ENCODE measurements at places on chromosomes 5 and 9.

DNA sequence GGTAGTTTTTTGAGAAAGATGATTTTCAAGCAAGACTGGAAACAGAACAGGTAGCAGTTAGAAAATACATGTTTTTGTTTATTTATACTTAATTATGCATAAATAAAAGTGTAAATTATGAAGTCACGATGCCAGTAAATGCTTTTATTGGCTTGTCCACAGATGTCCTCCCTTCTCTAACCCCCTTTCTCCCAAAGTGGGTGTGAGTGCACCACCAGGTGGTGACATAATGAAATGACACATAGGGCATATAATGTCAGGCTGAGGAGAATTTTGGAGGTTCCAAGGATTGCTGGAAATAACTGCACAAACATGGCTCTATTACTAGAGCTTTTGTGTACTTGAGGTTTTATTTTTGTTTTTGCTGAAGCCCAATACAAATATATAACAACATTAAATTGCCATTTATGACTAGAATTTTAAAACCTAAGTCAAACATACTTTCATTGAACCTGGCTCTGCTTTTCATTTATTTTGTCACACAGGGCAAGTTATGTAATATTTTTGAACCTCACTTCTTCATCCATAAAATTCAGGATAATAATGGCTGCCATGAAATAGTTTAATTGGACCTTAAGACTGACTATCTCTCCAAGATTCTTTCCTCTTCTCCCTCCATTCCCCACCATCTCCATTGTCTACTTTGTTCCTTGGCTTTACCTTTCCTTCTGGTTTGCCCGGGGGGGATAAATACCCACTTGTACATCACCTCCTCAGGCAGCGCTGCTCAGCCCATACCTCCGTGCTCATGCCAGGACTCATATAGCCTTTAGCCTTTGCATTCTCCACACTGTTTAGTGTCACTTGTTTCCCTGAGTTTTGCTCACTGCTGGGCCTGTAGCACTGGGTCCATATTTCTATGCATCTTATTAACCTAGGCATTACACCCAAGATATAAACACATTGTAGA is 168.8 kb downstream of the PDE4D start:
- DNase-seq: peak; percentile 21

DNA sequence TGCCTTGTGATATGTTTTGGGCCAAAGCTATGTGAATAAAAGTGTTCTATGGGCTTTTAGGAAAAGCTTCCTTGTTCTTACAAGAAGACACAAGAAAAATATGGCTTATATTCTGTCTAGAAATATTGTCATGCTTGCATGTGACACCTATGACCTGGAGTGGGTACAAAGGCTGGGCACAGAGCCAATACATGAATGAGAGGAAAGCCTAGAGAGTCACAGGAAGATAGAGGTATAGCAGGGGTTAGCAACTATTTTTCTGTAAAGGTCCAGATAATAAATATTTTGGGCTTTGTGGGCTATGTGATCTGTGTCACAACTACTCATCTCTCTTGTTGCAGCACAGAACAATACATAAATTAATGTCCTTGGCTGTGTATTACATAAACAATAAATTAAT is 196.6 kb upstream of the CD180 start:
- no peak for DNase-seq

DNA sequence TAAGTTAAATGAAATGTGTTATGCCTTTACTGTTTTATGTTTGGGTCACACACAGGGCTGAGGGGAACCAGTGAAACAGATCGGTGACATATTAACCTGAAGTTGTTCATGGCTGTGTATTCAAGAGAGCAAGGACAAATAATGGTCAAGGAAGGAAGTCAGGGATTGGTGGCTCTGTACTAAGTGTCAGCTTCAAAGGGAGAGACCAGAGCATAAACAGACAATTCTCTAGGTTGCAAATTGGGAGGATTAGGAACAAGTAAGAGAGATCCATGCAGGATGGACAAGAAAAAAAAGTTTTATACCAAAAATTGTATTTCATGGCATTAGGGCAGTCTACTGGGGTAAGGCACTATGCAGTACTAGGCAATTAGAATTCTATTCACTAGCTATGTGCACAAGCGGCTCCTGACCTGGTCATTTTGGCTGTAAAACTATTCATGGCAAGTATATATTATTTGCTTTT is 156.3 kb downstream of the PLPPR1 start:
- DNase-seq: no peak

- DNase-seq: no peak
Observed at GRCh38 chr9:90799271-90799852, 2.3 kb upstream of the SYK start.

DNA sequence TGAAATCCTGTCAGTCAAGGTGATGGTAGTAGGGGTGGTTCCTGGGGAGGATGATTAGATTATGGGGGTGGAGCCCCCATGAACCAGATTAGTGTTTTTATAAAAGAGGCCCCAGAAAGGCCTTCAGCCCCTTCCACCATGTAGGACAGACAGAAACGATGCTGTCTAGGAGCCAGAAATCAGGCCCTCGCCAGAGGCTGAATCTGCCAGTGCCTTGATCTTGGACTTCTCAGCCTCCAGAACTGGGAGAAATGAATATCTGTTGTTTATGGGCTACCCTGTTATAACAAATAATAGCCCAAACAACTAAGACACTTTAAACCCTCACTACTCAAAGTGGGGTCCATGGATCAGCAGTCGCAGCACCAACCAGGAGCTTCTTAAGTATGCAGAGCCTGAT is 20.2 kb upstream of the FOXB2 start:
- DNase-seq: no peak

DNA sequence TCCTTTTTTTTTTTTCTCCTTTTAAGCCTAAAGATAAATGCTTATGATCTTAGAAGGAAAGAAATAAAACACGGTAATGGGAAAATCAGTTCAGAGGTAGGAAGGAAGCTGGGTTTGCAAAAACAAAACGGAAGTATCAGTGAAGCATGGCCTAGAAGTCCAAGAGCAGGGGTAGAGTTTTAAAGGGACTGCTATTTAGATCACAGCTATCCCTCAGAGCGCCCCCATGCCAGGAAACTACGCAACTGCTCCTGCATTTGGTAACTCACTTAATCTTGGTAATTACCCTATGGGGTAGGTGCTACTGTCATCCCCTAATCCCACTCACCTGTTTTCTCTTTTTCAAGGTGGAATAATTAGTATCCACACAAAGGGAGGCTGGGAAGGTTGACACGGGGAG is 16.0 kb downstream of the TLE1 start:
- no peak for DNase-seq

GRCh38 chr9:87588339-87588738 is 90.7 kb downstream of the DAPK1 start:
- DNase-seq: no peak

DNA sequence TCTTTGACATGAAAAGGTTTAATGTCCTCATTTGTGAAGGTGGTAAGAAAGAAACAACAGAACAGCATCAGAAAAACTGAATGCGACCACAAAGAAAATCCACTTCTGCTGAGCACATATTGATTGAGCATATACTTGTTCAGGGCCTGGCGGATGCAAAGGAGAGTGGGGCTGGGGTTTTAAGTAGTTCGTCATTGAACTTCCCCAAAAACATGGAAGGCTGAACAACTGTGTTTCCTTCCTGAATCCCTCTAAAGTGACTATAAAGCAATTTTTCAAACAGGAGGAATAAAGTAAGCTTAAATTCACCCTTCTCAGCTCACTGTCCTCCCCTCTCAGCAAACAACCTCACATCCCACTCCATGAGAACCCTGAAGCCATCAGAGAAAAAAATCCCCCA is 262.9 kb downstream of the AGTPBP1 start:
- DNase-seq: no peak

DNA sequence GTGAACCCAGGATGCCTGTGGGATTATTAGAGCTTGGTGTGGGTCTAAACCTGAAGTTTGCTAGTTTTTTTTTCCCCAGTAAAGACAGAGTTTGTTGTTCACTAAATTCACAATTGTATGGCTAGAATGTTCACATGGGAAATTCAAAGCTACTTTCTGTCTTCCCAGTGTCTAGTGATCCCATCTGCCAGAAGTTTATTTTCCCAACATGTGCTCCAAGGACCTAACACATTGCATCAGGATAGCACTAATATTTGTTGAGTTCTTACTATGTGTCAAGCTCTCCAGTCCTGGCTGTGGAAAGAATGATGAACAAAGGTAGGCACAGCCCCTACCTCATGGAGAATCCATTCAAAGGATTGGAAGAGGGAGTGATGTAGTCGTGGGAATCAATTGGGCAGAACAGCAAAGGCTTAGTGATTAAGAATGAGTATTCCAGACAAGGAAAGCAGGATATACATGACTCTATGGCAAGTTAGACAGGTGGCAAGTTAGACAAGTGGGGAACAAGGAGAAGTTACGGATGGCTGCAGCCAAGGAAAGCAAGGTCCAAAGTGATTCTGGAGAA is 521.5 kb upstream of the WWC1 start:
- no peak for DNase-seq

- no peak for DNase-seq
Observed at GRCh38 chr9:6909181-6909580, 151.4 kb downstream of the KDM4C start.

- DNase-seq: no peak
Observed at GRCh38 chr9:72533322-72533721, 11.9 kb downstream of the TMC1 start.

GRCh38 chr5:74130155-74130897 is 504.3 kb downstream of the ARHGEF28 start:
- DNase-seq: peak; percentile 95

Measured in NCI-H446 treated with DMSO at 0.1 percent for 48 hours (cell line).